ENCODE measurements at places on chromosomes 1 and 21. TPM values are rescaled to one million over a fixed set of nuclear protein-coding genes. Genes with fewer than 3 reads are reported as not detected.

Gene CCSAP
- total RNA-seq = 5.0 TPM

Gene KIF2C
- 154 TPM for total RNA-seq

Gene TAF13
- 20.1 TPM for total RNA-seq

Gene LINGO4
- 0.07 TPM for total RNA-seq

Gene SMIM11
- total RNA-seq = 16.4 TPM

Gene NLRP3
- 0.20 TPM for total RNA-seq

Gene TXNIP
- 86.0 TPM for total RNA-seq

Gene SPRR2F
- total RNA-seq = not detected

Gene LCE3E
- total RNA-seq = not detected

Gene CFAP107
- total RNA-seq = not detected

Gene RSPH1
- total RNA-seq = not detected

Gene KCNN3
- total RNA-seq = 0.25 TPM

Gene AGL
- total RNA-seq = 16.8 TPM

Gene MYCL
- total RNA-seq = 0.19 TPM

Gene UMODL1
- not detected for total RNA-seq

Gene FCRL5
- total RNA-seq = not detected

Data from activated naive CD4-positive, alpha-beta T cell treated with anti-CD3 and anti-CD28 coated beads for 36 hours (primary cell).